ENCODE measurements at places on chromosomes 3 and 15. TPM values are rescaled to one million over a fixed set of nuclear protein-coding genes. Genes with fewer than 3 reads are reported as not detected.
A peak's percentile ranks its signal among the peaks of the same experiment; 100 is the strongest.

DNA sequence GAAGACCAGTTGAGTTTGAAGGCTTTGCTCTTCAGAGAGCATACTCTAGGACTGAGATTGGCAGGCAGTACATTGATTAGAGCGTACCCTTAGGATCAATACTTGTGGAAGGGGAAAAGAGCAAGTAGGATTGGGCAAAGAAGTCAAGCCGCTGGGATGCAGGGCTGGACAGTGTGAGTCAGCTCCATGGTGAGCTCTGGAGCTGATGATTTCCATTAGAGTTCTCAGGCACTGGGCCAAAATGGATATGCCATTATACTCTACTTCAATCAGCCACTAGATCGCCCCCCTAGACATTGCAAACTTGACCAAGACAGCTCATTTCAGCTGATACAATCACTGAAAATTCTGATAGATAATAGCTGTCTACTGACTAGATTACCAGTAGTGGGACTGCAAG lies 432.7 kb upstream of the ALCAM start:
- H3K4me3 ChIP-seq: no peak overlapping the region
- H3K27me3 ChIP-seq: no peaks in the 10 kb centered on the region
- no peaks in the 10 kb centered on the region for H3K36me3 ChIP-seq
- no peak overlapping the region for H3K27ac ChIP-seq
- no peaks in the 10 kb centered on the region for H3K4me1 ChIP-seq

GRCh38 chr15:98281130-98281529 lies 320.6 kb downstream of the ARRDC4 start:
- H3K36me3 ChIP-seq: no peaks in the 10 kb centered on the region
- no peak for DNase-seq
- H3K27me3 ChIP-seq: no peaks in the 10 kb centered on the region
- no peak overlapping the region for H3K27ac ChIP-seq
- no peak overlapping the region for H3K4me3 ChIP-seq
- H3K4me1 ChIP-seq: no peaks in the 10 kb centered on the region

- DNase-seq: peak; percentile 59
- no peak overlapping the region for H3K27ac ChIP-seq
- H3K4me1 ChIP-seq: no peaks in the 10 kb centered on the region
- H3K4me3 ChIP-seq: no peak overlapping the region
Observed at GRCh38 chr3:138197058-138197457, 10.0 kb downstream of the ARMC8 start.

DNA sequence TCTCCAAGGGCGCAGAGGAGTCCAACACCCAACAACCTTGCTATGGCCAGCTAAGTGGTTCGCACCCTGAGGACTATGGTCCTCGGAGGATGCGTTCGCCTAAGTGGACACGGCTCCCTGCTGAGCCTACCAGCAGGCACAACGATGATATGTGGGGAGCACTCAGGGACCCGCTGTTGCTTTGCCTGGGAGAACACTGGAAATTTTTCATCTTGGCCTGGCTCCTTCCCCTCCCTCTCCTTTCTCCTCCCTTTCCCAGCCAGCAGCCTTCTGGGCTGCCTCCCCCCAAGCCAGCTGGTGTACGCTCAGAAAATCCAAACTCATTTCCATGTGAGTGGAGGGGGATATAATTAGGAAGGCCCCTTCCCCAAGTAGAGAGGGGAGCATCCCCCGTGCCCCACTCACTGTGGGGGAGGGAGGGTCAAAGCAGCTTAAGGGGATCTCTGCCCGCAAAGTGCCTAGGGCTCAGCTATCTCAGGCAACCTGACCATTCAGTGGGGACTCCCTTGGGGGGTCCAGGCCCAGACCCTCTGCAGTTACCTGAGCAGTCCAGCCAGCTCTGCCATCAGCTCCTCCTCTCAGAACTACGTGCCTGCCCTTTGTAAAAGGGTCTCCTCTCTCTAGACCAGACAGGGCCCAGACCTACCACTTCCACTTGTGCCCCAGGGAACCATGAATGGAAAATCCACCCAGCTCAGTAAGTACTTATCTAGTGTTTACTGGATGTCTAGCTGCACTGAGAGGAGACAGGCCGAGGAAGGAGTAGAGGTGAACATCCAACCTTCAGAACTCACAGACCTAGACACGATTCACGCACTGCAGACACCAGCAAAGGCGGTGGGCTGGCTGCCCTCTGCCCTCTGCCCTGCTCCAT lies 742 bp upstream of the SEMA7A start:
- peaks cover 13% of the 10 kb centered on the region for H3K4me1 ChIP-seq
- H3K27ac ChIP-seq: peak overlapping the region; percentile 57
- H3K36me3 ChIP-seq: no peaks in the 10 kb centered on the region
- peak overlapping the region; percentile 78 for H3K4me3 ChIP-seq

DNA sequence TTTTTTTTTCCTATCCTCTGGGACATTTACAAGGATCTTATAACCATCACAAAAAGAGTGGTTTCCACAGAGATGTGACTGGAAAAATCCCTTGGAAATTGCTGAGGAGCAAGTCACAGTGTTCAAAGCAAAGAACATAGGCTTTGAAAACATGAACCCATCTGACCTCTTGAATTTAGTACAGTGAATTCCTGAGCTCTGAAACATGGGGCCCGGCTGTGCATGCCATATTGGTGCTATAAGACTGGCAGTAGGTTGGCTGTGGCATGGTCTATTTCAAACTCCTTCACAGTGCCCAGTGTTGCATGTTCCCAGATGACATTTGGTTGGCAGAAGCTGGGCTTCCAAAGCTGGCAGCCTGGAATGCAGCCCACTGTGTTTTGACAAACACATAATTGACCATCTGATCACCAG lies 202.2 kb downstream of the TIGIT start:
- H3K27me3 ChIP-seq: no peaks in the 10 kb centered on the region
- no peak overlapping the region for H3K4me3 ChIP-seq
- no peaks in the 10 kb centered on the region for H3K4me1 ChIP-seq
- H3K27ac ChIP-seq: no peak overlapping the region
- H3K36me3 ChIP-seq: no peaks in the 10 kb centered on the region

DNA sequence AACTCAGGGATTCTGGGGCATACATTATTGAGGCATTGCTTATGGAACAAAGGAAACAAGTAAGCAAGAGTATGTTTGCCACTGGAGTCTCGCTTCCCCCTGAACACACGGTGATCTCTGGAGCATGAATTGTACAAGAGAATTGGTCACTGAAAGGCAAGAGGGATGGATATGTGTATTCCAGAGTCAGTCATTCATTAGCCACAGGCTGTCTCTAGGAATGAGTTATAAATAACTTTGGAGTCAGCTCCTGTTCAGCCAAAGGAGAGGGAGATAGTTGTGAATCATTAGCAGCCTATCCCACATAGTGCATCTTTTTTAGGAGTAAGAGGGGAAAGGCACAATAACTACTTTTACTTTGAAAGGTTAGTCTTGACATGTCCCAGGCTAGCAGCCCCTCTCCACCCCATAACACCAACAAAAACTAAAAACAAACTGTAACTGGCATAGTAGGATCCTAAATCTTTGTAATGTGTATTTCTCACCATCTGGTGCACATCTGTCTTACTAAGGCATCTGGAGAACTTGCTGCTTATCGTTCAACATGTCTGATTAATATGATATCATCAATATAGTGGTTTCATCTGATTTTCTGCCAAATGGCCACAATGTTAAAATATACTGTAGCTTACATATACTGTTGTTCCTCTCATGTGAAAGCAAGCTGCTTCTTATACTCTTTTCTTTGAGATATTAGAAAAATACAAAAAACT lies 462.2 kb downstream of the GRM7 start:
- no peaks in the 10 kb centered on the region for H3K36me3 ChIP-seq
- H3K4me1 ChIP-seq: no peaks in the 10 kb centered on the region
- no peaks in the 10 kb centered on the region for H3K27me3 ChIP-seq

- H3K36me3 ChIP-seq: no peaks in the 10 kb centered on the region
- peak; percentile 79 for DNase-seq
Observed at GRCh38 chr3:113211330-113212149, at the start of gene BOC. BOC (plus strand) TSS chr3:113211557; CDS start chr3:113249803, 38,246 bp downstream.

DNA sequence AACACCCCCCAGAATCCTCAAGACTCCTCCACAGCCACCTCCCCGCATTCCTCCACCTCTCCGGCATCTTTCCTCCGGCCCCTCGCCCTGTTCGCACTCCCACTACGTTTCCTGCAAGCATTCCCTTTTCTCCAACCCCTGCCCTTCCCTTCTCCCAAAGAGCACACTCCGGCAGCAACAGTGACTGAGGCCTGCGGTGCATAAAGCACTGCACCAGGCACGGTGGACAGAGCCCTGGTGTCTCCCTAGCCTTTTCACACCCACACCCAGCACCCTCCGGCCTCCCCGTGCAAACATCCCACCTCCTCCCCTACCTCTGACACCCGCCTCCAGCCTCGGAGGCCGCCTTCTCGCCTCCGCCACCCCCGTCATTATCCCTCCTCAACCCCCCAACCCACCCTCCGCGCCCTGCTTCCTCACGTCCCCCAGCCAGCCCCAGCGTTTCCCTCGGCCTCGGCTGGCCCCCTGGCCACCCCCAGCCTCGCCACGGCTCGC lies 577 bp downstream of the ZNF148 start:
- H3K27me3 ChIP-seq: no peaks in the 10 kb centered on the region
- H3K27ac ChIP-seq: peak overlapping the region; percentile 97
- peak; percentile 62 for DNase-seq
- no peaks in the 10 kb centered on the region for H3K36me3 ChIP-seq
- peak overlapping the region; percentile 91 for H3K4me3 ChIP-seq

- no peaks in the 10 kb centered on the region for H3K27me3 ChIP-seq
- peak; percentile 71 for DNase-seq
- no peak overlapping the region for H3K27ac ChIP-seq
- no peak overlapping the region for H3K4me3 ChIP-seq
Observed at GRCh38 chr15:66221126-66221525, 32.4 kb downstream of the MEGF11 start.

GRCh38 chr3:31606453-31606852 lies 73.7 kb downstream of the STT3B start:
- no peak overlapping the region for H3K4me3 ChIP-seq
- H3K27me3 ChIP-seq: no peaks in the 10 kb centered on the region
- DNase-seq: no peak
- H3K36me3 ChIP-seq: peaks cover 4% of the 10 kb centered on the region
- peaks cover 5% of the 10 kb centered on the region for H3K4me1 ChIP-seq

DNA sequence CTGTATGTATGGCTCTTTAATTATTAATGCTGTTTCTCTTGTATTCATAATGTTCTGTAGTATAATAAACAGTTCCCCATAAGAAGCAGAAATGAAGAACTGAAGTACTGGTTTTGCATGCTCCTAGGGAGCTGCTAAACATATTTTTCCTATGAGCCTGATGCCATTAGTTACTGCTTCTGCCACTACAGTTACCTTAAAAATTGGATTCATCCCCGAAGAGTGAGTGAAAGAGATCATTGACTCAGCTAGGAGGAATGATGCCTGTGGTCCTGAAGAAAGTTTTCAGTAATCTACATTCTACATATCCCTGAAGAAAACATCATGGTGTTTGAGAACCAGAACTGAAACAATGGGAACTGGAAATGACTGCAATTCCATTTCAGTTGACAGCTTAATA lies 37.1 kb upstream of the ST3GAL6 start:
- no peak overlapping the region for H3K27ac ChIP-seq
- H3K27me3 ChIP-seq: no peaks in the 10 kb centered on the region
- no peak for DNase-seq
- H3K36me3 ChIP-seq: no peaks in the 10 kb centered on the region

Gene LINGO1
- 31.8 TPM for total RNA-seq

Gene SCN5A
- 2.8 TPM for total RNA-seq

Gene TSPAN3
- 302 TPM for total RNA-seq

Gene DGKG
- 0.15 TPM for total RNA-seq

Gene DZIP1L
- 81.3 TPM for total RNA-seq

Gene PRR20G
- total RNA-seq: not detected

Gene ZPLD1
- 0.18 TPM for total RNA-seq

Gene GPR156
- total RNA-seq: 0.36 TPM

Gene CSPG4
- 30.6 TPM for total RNA-seq

Gene STAB1
- 2.2 TPM for total RNA-seq

Gene ITIH3
- total RNA-seq: 0.06 TPM

Gene UROC1
- not detected for total RNA-seq

Gene SLC12A8
- 3.4 TPM for total RNA-seq

All from cardiac muscle cell (in vitro differentiated cells and primary cell).